ENCODE measurements at places on chromosomes 4 and X.

- no peak for DNase-seq
These were observed 296.7 kb upstream of the CASK start for GRCh38 chrX:42220083-42220482.

DNA sequence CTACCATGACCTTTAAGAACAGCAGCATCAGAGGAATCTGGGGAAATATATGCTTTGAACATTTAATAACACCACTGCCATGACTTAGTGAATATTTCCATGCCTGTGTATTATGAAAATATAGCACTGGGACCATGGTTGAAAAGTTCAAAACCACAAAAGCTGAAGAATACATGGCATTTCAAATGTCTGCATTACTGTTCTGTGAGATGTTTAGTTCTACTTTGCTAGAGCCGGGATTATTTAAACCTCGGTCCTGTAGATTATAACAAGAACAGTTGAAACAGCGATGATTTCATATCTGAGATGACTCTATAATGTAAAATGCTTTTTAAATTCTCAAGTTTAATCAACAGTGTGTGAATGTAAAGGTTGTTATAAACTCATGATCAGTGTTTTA, 126.7 kb upstream of the AGA start:
- no peak for DNase-seq

- no peak for DNase-seq
These were observed 17.3 kb downstream of the F11 start for GRCh38 chr4:186283311-186283710.

DNA sequence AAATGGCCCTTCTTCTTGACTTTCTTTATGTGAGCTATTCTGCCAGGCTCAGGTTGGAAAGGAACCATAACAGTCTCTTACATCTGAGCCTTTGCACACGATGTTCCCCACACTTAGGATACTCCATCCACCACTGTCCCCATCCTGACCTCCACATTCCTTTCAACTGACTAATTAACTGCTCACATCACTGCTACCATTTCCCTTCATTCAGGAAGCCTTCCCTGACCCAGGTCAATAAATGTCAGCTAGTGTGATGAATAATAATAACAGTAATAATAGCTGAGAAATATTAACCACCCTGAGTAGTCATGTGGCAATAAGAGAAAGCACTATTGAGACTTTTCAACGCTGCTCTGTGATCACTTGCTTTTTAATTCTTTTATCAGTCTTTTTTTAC, 291.7 kb downstream of the KCNIP4 start:
- DNase-seq, result no peak

GRCh38 chr4:154989511-154989910, 208.4 kb downstream of the RBM46 start:
- no peak for DNase-seq

GRCh38 chrX:86369847-86370630, 221.8 kb downstream of the DACH2 start:
- no peak for DNase-seq

- no peak for DNase-seq
These were observed 37.7 kb downstream of the JADE1 start for GRCh38 chr4:128847082-128847724.
